Tibial artery (tissue), 4 donors: ENCODE measurements at places on chromosomes 7 and 10.
A peak's percentile ranks its signal among the peaks of the same experiment; 100 is the strongest.

GRCh38 chr10:77841711-77842375, 84.7 kb downstream of the DLG5 start:
- H3K4me3 ChIP-seq: no peak overlapping the region
- DNase-seq: no peak
- H3K27ac ChIP-seq: no peak overlapping the region
- peaks cover 15% of the 10 kb centered on the region for H3K4me1 ChIP-seq
- H3K27me3 ChIP-seq: no peaks in the 10 kb centered on the region

DNA sequence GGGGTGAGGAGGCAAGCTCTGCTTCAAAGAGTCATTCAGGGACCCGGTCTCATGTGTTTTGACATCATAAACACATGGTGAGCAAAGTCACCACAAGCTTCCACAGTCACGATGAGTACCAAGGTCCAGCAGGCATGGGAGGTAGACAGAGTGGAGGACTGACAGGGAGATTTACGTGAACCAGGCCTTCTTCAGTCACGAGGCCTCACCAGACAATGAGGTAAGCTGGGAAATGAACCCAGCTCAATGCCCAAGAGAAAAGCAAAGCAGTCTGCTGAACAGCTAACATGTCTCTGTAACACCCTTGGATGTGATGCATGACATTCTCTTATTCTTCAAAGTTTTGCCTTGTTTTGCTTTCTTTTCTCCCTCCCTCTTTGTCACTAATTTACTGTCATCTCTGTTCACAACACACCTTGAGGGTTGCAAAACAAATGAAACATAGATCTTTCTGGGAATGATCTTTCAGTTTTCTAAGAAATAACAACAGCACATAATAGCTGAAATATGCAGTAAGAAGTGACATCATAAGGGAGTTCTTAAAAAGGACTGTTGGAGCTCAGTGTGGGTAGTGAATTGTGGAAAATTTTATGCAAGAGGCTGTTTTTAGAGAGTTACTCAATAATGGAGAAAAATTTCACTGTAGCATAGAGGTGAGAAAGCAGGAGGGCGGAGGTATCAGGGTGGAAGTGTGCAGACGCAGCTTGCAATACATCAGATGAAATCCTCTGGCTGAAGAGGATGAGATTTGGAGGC, 9.0 kb downstream of the PPP1R17 start:
- no peaks in the 10 kb centered on the region for H3K4me1 ChIP-seq
- H3K36me3 ChIP-seq: no peaks in the 10 kb centered on the region
- no peak overlapping the region for H3K27ac ChIP-seq
- H3K4me3 ChIP-seq: no peak overlapping the region

DNA sequence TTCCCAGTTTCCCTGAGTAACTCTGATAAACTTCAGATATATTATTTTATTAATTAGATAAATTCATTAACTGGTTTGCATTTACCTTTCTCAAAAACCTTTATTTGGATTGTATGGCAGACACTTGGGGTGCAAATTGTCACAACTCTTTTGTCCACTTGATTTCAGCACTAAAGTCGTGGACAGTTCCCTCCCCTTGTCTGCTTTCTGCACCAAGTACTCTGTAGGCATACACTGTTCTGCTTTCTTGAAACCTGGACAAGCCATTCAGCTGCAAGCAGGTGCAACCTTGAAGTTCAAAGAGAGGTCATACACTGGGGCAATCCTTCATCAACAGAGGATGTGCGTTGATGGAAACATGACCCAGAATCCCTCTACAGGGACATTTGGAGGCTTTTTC, 162.9 kb downstream of the ARL5B start:
- H3K27ac ChIP-seq: no peak overlapping the region
- no peaks in the 10 kb centered on the region for H3K4me1 ChIP-seq
- H3K36me3 ChIP-seq: no peaks in the 10 kb centered on the region
- H3K27me3 ChIP-seq: no peaks in the 10 kb centered on the region
- H3K4me3 ChIP-seq: no peak overlapping the region

GRCh38 chr10:127117125-127117524, 79.3 kb downstream of the INSYN2A start:
- H3K27me3 ChIP-seq: no peaks in the 10 kb centered on the region

GRCh38 chr7:5437987-5438386, 14.4 kb upstream of the TNRC18 start:
- no peak overlapping the region for H3K27ac ChIP-seq
- H3K4me1 ChIP-seq: no peaks in the 10 kb centered on the region
- H3K27me3 ChIP-seq: no peaks in the 10 kb centered on the region
- H3K4me3 ChIP-seq: no peak overlapping the region
- DNase-seq: no peak

- no peak overlapping the region for H3K4me3 ChIP-seq
- H3K27ac ChIP-seq: peak overlapping the region; percentile 100
- H3K36me3 ChIP-seq: no peaks in the 10 kb centered on the region
- H3K27me3 ChIP-seq: no peaks in the 10 kb centered on the region
- H3K4me1 ChIP-seq: peaks cover 73% of the 10 kb centered on the region
Observed at GRCh38 chr10:86962136-86962980, 4.0 kb downstream of the SNCG start.

DNA sequence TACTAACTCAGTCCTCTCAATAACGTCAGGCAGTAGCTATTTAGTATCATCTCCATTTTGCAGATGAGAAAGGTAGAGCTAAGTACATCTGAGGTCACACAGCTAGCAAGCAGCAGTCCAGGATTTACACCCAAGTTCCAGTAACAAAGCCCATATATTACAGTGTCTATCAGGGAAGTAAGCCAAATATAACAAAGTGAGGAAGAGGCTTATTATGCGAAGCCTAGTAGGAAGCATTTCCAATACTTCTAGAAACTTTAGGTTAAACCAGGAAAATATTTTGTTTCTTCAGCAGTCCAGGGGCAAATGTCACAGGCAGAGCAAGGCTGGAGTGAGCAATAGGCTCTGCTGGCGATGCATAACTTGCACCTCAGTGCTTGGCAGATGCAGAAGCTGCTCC, 53.9 kb downstream of the NOC3L start:
- peaks cover 59% of the 10 kb centered on the region for H3K36me3 ChIP-seq
- no peaks in the 10 kb centered on the region for H3K27me3 ChIP-seq
- no peaks in the 10 kb centered on the region for H3K4me1 ChIP-seq
- H3K4me3 ChIP-seq: no peak overlapping the region
- no peak for DNase-seq
- H3K27ac ChIP-seq: no peak overlapping the region

- H3K27ac ChIP-seq: no peak overlapping the region
- peaks cover 11% of the 10 kb centered on the region for H3K4me1 ChIP-seq
- H3K36me3 ChIP-seq: no peaks in the 10 kb centered on the region
- H3K4me3 ChIP-seq: no peak overlapping the region
- DNase-seq: no peak
Observed at GRCh38 chr10:62384057-62384446, 9.9 kb downstream of the ZNF365 start.

GRCh38 chr7:96739609-96740008, 30.0 kb upstream of the SEM1 start:
- H3K4me3 ChIP-seq: no peak overlapping the region
- no peak for DNase-seq
- no peak overlapping the region for H3K27ac ChIP-seq
- no peaks in the 10 kb centered on the region for H3K36me3 ChIP-seq

DNA sequence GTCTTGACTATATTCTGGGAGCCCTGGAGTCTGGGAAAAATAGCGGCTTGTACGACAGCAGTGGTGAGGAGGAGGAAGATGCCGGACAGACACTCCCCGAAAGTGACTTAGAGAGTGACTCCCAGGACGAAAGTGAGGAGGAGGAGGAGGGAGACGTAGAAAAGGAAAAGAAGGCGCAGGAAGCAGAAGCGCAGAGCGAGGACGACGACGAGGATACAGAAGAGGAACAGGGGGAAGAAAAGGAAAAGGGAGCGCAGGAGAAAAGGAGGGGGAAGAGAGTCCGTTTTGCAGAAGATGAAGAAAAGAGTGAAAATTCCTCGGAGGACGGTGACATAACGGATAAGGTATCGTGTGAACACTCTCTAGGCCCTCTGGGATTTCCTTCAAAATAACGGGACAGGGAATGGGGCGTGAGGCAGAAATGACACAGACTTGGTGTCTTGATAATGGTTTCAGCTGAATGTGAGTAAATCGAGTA, 908 bp downstream of the NOM1 start:
- DNase-seq: no peak
- no peaks in the 10 kb centered on the region for H3K4me1 ChIP-seq
- peaks cover 31% of the 10 kb centered on the region for H3K36me3 ChIP-seq

- H3K4me1 ChIP-seq: no peaks in the 10 kb centered on the region
- H3K4me3 ChIP-seq: no peak overlapping the region
- no peak for DNase-seq
- H3K36me3 ChIP-seq: no peaks in the 10 kb centered on the region
- H3K27ac ChIP-seq: no peak overlapping the region
- H3K27me3 ChIP-seq: no peaks in the 10 kb centered on the region
Observed at GRCh38 chr7:109059089-109059488, 489.4 kb downstream of the DNAJB9 start.

GRCh38 chr10:81914736-81915503, 39.9 kb downstream of the NRG3 start:
- no peaks in the 10 kb centered on the region for H3K36me3 ChIP-seq
- H3K27me3 ChIP-seq: no peaks in the 10 kb centered on the region
- H3K27ac ChIP-seq: no peak overlapping the region
- no peak for DNase-seq
- no peaks in the 10 kb centered on the region for H3K4me1 ChIP-seq

- H3K27me3 ChIP-seq: no peaks in the 10 kb centered on the region
- H3K4me1 ChIP-seq: no peaks in the 10 kb centered on the region
- no peaks in the 10 kb centered on the region for H3K36me3 ChIP-seq
- H3K27ac ChIP-seq: no peak overlapping the region
Observed at GRCh38 chr7:148395990-148396716, 194.4 kb upstream of the C7orf33 start.

- H3K4me1 ChIP-seq: no peaks in the 10 kb centered on the region
- H3K36me3 ChIP-seq: no peaks in the 10 kb centered on the region
- no peaks in the 10 kb centered on the region for H3K27me3 ChIP-seq
- DNase-seq: no peak
- no peak overlapping the region for H3K27ac ChIP-seq
- no peak overlapping the region for H3K4me3 ChIP-seq
Observed at GRCh38 chr10:78812571-78813318, 256.0 kb upstream of the ZMIZ1 start.

GRCh38 chr7:17663061-17663675, 277.1 kb downstream of the SNX13 start:
- DNase-seq: no peak
- H3K4me3 ChIP-seq: no peak overlapping the region
- no peaks in the 10 kb centered on the region for H3K36me3 ChIP-seq
